AG20443 (cell line): ENCODE measurements at places on chromosomes 2 and 18.

DNA sequence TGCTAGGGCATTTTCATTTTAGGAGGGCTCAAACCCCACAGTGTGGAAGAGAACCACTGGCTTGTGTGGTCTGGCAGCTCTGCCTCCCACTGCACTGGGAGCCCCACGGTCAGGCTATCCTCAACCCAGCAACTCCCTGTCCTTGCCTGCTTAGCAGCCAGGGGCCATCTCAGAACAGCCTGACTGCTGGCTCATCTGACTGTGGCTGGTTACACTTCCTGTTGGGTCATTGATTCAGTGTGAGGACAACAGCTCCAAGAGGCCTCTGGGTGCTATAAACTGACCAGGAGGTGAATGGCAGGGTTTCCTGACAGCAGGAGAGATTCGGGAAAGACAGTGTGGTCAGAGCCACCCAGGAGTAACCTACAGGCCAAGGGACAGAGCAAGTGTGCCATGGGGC is 40.1 kb downstream of the AMER3 start:
- no peak for DNase-seq

- DNase-seq = no peak
Measured at GRCh38 chr2:2524348-2524941, 193.4 kb upstream of the MYT1L start.

DNA sequence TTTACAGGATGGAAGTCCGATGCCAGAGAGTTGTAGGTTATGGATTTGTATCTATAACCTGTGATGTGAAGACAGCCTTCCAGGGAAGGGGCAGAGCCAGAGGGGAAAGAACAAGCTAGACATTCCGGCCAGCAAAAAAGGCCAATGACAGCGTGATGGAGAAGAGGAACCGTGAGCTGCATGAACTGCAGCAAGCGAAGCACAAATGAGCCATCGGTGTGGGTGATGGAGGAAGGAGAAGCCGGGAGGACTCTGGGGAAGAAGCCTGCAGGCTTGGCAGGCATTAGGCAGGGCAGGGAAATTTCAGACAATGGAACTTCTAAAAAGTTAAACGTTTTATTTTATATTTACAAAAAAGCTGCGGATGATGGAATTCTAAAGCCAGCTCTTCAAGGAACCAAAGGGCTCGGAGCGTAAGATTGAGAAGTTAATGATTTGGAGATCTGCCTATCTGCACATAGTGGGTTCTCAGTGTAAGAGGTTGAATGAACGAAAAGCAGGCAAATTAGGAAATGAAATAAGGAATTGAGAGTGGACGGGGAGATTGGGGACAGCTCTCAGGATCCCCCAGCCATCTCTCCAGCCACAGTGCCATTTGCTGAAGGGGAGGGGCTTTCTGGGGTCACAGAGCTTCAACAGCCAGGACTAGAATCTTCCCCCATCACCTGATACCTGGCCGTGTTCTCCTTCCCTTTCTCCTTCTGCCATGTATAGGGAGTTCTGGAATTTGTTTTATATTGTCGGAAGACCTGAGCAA is 28.4 kb downstream of the NGEF start:
- DNase-seq = no peak

DNA sequence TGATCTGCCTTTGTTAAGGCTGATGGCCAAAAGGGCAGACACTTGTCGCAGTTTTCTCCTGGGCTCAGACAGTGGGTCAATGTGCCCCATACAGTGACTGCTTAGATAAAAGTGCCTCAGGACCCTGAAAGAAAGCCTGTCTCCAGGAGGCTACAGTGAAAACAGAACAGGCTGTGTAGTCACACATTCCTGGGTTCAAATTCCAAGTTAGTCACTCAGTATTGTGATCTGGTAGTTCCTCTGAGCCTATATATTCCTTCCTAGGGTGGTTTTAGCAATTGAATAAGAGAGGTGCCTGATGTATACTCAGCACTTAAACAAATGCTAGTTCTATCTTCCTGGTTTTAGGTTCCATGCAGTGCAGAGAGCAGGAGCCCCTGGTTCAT is 54.4 kb downstream of the RPL37A start:
- DNase-seq = peak; percentile 40

DNA sequence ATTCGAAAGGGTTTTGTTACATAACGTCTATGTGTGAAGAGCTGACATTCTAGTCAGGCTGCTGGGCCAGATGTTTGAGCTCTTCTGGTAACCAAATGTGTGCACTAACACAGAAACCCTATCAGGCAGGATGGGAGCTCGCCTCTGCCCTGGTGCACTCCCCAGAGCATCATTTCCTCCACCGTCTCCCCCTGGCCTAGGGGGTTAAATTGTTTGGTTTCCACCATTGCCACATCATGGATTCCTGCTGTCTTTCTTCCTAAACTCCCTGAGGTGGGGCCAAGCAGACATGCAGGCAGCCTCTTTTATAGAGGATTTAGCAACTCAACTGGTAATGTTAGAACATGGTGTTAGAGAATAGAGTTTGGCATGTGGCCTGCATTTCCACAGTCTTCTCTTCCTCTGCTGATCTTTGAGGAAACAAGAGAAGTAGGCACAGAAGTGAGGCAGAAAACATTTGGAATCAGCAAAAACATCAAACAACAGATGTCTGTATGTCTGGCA is 87.3 kb downstream of the ANTXR1 start:
- DNase-seq = peak; percentile 34

GRCh38 chr2:90069290-90069894 is 1377.9 kb downstream of the RPIA start:
- peak; percentile 61 for DNase-seq

- DNase-seq = no peak
Measured at GRCh38 chr18:5159080-5159479, 38.0 kb downstream of the AKAIN1 start.

GRCh38 chr2:43294973-43295603 is 68.7 kb upstream of the ZFP36L2 start:
- no peak for DNase-seq

- DNase-seq = no peak
Measured at GRCh38 chr18:35438480-35439234, 59.1 kb downstream of the INO80C start.

DNA sequence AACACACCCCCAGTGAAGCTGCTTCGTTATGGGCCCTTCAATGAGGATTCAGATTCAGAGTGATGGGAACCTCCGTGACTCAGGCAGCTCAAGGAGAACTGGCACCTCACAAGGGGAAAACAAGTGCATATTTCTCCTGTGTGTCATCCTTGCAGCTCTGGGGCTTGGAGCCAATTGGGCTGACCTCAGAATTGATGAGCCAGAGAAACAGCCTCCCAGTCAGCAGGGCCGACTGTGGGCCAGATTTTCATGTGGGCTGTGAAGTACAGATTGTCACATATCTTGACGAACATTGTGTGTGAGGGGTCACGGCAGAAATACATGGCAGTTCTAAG is 189.6 kb upstream of the SP5 start:
- peak; percentile 93 for DNase-seq

DNA sequence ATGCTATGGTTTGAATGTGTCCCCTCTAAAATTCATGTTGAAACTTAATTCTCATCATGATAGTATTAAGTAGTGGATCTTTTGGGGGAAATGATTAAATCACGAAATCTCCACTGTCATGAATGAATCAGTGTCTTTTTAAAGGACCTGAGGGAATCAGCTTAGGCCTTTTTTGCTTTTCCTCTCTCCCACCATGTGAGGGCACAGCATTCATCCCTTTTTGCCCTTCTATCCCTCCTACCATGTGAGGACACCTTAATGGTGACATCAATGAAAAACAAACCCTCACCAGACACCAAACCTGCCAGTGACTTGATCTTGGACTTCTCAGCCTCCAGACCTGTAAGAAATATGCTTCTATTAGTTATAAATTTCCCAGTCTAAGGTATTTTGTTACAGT is 247.1 kb upstream of the UBE2E3 start:
- DNase-seq = no peak

DNA sequence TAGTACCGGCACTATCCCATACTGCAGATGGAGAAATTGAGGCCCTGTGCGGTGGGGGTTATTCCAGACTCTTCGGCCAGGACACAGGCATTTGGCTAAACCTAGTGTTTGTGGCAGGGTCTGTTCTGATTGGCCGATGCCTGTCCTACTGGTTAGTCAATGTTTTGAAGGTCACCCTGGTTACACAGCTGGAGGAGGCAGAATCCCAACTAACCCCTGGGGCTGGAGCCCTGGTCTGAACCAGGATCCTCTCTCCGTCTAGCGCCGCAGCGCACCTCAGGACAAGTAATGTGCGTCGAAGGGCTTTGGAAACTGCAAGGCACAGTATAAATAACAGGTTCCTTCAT is 19.4 kb downstream of the TEX44 start:
- DNase-seq = peak; percentile 88

GRCh38 chr2:12824351-12824777 is 107.6 kb downstream of the TRIB2 start:
- peak; percentile 66 for DNase-seq

DNA sequence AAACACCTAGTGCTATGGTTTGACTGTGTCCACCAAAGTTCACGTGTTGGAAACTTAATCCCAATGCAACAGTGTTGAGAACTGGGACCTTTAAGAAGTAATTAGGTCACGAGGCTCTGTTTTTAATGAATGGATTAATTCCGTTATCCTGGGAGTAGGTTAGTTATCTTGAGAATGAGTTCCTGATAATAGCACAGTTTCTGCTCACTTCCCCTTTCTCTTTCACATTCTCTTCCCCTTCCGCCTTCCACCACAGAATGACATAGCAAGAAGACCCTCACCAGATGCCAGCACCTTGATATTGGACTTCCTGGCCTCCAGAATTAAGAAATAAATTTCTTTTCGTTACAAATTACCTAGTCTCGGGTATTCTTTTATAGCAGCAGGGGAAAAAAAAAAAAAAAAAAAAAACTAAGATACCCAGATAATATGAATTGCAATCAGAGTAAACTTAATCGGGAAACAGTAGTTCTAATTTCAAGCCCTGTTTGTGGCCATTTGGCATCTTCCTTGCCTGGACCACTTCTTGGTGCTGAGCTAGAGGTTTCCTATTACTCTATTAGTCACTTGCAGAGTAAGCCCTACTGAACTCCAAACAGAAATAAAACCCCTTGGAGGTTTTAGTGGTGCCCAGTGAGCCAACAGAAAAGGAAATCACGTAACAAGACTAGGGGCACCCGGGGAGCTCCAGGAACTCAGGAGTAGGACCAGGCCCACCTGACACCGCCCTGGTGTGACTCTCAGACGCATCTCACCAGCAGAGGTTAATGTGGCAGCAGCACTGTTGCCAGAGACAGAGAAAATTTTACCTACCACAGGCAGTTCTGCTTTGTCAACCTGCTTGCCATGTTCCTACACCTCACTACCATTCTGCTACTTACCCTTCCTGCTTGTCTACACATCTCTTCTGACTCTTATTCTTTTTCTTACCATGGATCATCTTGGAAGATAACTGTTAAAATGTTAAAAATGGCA is 147.6 kb upstream of the CAB39 start:
- peak; percentile 21 for DNase-seq

DNA sequence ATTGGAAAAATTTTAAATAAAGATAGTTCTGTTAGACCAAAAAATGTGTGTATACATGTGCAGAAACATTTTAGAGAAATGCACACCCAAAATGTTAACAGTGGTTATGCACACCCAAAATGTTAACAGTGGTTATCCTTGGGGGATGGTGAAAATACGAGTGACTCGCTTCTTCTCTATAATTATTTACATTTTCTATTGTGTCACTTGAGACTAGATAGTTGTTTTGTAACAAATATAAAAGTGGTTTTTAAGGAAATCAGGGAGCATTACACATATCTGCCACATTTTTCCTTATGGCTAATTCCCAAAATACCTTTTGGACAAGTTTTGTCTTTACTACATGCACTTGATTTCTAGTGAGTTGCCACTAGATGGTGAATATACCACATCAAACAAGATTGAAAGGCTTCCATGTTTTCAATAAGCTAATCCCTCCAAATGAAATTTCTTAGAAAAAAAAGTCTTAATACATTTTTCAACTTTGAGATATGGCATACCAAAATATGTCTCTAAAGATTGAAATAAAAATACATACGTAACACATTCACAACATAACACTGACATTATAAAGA is 9.0 kb upstream of the HIBCH start:
- no peak for DNase-seq

DNA sequence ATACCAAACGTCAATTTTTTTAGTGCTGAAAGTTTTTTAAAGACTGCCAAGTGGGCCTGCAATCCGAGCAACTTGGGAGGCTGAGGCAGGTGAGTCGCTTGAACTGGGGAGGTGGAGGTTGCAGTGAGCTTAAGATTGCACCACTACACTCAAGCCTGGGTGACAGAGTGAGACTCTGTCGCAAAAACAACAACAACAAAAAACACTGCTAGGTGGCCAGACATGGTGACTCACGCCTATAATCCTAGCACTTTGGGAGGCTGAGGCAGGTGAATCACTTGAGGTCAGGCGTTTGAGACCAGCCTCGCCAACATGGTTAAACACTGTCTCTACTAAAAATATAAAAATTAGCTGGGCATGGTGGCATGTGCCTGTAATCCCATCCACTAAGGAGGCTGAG is 202.8 kb upstream of the COPS8 start:
- DNase-seq = no peak

- peak; percentile 48 for DNase-seq
Measured at GRCh38 chr18:23684515-23685197, 4.6 kb upstream of the LAMA3 start.

DNA sequence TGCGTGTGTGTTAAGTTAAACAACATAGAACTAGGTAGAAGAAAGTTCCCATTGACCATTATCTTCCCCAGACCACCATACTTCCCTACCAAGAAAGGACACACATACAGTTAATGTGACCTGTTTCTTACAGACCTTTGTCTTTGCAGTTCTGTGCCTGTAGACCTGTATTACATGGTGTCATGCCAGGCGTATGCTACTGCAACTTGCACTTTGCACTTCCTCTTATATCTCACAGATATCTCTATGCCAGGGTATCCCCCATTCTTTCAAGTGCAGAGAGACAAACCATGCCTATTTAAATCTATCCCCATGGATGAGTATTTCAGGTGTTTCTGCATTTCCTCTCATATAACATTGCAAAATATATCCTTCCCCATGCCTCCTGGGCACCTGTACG is 136.8 kb upstream of the PKDCC start:
- DNase-seq = no peak

DNA sequence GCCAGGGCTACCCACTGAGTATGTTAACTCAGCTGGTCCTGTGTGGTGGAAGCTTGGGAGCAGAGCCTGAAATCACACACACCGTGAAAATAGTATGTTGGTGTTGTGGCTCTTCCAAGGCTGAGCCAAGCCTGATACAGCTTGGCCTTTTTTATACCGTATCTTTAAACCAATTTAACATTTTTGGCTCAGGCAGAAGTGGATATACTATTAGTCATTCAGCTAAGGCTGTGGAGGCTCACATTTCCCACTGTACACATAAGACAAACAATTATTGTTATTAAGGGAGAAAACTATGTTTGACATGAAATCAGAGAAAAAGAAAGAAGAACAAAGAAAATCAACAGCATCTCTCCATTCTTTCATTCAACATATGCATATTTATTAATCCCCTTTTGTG is 159.0 kb downstream of the BCL11A start:
- DNase-seq = no peak

GRCh38 chr2:62576276-62576939 is 70.4 kb upstream of the TMEM17 start:
- DNase-seq = no peak

GRCh38 chr18:70411307-70411706 is 122.5 kb downstream of the SOCS6 start:
- no peak for DNase-seq

- peak; percentile 33 for DNase-seq
Measured at GRCh38 chr2:46748735-46749531, 166.7 kb downstream of the MCFD2 start.
